ENCODE measurements at places on chromosomes 13 and 19. TPM values are rescaled to one million over a fixed set of nuclear protein-coding genes. Genes with fewer than 3 reads are reported as not detected.

DNA sequence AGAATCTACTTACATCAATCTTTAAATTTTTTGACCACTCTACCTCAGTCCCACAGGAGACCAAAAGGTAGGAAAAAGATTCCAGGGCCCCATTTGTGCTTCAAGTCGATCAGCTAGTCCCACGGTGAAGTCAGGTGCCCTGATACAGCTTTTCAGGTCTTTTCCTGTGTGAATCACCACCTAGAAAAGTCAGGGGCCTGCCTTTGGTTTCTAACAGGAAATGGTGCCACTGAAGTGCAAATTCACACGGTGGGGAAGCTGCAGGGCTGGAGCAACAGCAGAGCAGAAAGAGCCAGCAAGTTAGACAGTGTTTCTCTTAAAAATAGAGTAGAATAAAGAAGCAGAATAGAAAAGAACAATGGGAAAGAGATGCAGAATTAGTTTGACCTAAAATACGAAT lies 107.5 kb downstream of the KLF12 start:
- peak; percentile 68 for DNase-seq

- DNase-seq = no peak
Observed at GRCh38 chr13:33202644-33203169, 82.8 kb downstream of the STARD13 start.

GRCh38 chr19:34124828-34125227 lies 47.5 kb upstream of the LSM14A start:
- DNase-seq = no peak

GRCh38 chr19:33569821-33570220 lies 48.2 kb upstream of the PEPD start:
- DNase-seq = no peak

- DNase-seq = no peak
Observed at GRCh38 chr13:33722216-33722915, 95.6 kb upstream of the RFC3 start.

Gene RNF225
- not detected for polyA plus RNA-seq

Measured in naive thymus-derived CD4-positive, alpha-beta T cell (primary cell).